NB4 (cell line): ENCODE measurements at places on chromosomes 1 and 21.
A peak's percentile ranks its signal among the peaks of the same experiment; 100 is the strongest.

DNA sequence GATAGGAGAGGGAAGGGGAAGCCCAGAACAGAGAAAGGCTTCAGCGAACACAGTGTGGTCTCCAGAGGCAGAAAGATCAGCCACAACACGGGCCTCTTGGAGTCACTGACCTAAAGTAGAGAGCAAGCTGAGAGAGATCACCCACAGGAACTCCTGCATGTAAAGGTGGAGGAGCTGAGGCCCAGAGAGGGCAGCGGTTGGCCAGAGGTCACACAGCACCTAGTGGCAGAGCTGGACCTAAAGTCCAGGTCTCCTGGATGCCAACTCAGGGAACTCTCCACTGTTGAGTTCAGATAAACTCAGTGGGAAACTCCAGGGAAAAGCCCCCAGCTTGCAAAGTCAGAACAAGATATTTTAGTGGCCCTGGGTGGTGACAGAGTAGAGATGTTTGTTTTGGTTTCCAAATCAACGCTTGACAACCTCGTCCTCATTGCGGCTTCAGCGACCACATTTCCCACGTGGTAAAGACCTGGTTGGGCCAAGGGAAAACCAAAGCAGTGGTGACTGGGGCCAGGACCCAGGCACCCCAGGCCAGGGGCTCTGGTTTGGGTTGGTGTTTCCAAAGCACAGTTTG, 4.6 kb downstream of the IFFO2 start:
- DNase-seq, result peak; percentile 34

DNA sequence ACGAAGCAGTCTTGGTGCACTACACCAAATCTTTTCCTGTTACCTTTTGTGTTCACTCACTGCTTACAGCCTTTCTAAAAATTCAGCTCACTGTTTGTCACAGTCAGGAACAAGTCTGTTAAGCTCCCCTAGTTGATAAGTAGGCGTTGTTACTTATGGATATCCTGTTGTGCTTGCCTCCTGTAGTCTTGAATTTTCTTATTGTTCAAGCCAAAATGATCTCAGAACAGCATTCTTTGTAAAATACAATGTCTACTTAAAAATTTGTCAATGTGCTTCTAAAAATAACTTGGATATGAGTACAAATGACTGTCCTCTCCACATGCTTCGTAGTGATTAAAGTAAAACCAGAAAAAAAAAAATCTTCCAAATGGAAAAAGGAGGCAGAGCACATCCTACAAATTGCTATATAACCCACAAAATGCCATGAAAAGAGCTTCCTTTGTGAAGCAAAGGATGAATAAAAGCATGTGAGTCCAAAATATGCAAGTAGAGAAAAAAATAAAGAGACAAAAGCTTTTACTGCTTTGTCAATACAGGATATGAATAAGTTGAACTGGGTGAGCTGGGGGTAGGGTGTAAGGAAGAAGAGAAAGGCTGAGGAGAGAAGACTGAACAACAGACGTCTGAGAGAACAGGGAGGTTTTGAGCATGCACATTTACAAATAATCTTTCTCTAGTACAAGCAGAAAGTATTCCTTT, 228.9 kb upstream of the ADGRL4 start:
- no peak for DNase-seq

DNA sequence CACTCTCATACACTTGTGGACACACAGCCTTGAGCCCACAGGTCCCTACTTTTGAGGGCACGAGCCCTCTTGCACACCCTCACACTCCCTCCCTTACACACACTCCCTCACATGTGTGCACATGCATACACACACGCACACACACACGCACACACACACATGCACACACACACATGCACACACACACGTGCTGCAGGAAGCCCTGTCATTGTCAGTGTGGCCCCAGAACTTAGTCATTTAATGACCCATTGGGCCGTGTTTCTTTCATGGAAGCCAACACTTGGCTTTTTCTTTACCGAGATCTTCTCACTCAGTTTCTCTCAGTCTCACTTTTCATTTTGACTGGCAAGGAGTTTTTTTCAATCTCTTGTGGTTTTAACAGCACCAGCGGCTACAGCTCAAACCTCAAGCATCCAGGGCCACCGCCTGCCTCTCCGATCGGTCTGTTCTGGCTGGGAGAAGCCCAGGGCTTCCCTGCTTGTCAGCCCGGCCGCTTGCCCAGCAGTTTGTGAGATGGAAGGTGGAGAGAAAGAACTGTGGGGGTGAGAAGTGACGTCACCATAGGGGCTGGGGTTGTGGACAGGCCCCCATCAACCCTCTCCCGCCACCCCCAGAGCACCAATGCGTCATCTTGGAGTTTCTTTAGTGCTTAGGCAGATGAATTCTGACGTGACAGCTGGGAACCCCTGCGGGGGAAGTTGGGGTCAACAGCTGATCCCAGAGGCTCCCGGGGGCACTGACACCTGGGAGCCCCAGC, 15.8 kb upstream of the TNFRSF8 start:
- DNase-seq, result no peak

DNA sequence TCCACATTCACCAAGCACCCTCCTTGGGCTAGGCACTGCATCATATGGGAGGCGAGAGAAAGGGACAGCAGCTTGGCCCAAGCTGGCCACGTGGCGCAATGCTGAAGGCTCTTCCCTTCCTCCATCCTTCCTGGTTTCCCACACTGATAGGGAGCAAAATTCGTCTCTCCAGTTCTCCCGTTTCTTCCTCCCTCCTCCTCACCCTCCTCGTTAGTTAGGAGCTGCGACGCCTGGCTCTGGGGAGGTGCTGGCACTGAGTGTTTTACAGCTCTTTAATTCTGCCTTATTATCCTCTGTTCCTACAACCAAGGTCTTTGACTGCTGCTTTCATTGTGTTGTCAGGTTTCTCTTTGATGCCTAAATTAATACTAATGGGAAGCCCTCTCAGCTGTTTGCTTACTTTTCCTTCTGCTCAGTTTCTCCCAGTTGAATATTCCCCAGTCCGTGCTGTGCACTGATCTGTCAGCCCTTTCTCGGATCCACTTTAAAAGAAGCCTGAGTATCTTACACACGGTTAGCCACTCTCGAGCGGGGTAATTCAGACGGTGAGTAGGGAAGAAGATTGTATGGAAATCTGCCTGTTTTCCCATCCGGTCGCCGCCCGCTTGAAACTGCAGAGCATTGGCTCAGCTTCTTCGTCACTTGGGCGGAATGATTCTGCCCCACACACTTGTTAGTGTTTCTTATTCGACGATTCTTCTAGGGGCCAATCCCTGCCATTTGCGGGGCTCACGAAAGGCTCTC, 56.2 kb upstream of the SMYD2 start:
- DNase-seq, result no peak

GRCh38 chr1:29317063-29317915, 81.0 kb downstream of the PTPRU start:
- no peak for DNase-seq

DNA sequence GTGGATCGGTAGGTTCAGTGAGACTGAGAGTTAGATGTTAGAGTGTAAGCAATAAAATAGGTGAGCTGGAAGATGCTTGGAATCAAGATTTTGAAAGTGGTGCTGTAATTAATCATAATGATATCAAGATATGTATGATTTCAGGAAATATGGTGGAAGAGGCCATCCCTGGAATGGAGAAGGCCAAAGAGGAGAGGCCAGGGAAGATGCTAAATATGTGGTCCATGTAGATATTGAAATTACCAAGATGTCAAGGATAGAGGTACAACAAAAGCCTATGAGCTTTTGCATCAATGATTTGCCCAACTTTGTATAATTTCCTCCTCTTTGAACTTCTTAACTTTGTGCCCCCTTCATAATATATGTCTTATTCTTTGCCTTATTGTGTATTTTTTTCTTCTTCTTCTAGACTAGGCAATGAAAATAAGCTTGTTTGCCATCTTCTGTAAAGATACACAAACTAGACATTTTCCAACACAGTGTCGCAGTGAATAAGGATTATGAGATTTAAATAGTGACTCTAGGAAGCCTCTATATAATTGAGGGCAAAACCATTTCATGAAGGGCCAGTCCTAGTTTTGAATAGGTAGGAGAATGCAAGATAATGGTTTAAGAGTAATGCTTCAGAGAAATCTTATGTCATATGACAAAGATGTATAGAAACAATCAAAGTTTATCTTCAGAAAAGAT, 8.9 kb downstream of the PTGS2 start:
- DNase-seq, result no peak

- peak; percentile 74 for DNase-seq
Measured at GRCh38 chr1:202599669-202600431, 110.4 kb downstream of the SYT2 start.

DNA sequence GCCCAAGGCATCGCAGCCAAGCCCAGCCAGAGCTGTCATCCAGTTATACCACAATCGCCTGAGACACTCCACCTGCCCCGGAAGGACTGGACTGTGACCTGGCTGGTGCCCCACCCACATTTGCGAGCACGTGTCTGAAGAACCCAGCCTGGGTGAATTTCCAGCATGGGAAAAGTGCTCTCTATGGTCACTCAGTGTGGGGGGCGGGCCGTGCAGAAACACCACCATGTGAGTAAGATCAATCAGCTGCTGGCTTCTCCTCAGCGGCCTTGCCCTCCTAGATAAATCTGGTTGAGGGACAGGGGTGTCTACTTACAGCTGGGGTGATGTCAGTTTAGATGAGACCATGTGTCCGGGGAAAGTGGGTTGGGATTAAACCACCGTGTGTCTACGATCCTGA, 44.8 kb downstream of the URB1 start:
- DNase-seq, result no peak

DNA sequence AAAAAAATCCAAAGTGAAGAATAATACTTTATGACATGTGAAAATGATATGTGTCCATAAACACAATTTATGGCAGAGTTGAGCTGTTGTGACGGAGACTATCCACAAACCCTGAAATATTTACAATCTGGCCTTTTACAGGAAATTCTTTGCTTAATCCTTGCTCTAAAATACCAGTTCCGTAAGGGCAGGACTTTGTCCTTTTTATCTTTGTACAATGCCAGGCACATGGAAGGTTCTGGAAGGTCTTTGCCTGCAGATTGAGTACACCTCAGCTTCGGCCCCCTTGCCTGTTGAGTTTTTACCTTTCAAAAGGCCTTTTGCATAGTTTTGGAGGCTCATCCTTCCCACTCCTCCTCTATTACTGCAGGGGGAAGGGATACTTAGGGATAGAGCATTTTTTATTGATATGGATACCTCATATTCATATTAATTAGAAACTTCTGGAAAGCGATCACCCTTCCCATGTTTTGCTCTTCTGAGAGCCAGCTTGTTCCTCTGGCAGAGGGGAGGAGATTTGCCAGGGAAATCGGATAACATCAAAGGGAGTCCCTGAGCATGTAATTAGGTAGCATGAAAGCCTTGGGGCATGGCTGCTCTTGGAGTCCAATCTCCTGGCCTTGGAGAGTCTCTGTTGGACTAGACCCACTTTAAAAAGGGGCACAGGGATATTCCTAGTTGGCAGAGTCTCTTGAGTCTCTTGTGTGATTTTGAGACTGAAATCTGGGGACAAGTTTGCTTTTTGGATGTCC, 217.1 kb downstream of the KCNJ6 start:
- no peak for DNase-seq

GRCh38 chr1:12171206-12172041, 4.6 kb downstream of the TNFRSF1B start:
- no peak for DNase-seq

DNA sequence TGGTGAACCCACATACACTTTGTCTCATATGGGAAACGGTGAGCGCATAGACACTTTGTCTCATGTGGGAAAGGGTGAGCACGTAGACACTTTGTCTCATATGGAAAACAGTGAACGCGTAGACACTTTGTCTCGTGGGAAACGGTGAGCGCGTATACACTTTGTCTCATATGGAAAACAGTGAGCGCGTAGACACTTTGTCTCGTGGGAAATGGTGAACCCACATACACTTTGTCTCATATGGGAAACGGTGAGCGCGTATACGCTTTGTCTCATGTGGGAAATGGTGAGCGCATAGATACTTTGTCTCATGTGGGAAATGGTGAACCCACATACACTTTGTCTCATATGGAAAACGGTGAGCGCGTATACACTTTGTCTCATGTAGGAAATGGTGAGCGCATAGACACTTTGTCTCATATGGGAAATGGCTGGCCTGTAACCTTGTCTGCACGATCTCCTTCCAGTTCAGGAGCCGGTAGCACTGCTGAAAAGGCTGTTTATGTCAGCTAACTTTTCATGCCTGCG, 50.7 kb upstream of the TRAPPC10 start:
- no peak for DNase-seq

DNA sequence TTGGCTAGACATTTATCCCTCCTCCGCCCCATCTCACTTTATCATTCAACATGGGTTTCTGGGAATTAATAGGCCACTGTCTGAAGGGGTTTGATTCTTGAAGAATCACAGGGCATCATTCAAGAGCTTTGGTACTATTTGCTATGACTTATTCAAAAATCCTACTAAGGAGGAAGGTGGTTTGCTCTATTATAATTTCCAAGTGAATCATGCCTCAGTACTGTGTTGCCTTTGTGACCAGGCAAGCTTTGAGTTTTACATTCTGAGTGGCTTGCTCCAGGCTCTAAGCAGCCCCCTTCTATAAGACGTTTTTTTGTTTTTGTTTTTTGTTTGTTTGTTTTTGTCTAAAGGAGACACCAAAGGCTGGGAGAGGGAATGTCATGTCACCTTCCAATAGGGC, 2.6 kb downstream of the C1orf21 start:
- no peak for DNase-seq

GRCh38 chr1:226406401-226406881, 1.5 kb downstream of the PARP1 start:
- DNase-seq, result peak; percentile 71

GRCh38 chr1:70910013-70910412, 137.6 kb downstream of the PTGER3 start:
- DNase-seq, result no peak

DNA sequence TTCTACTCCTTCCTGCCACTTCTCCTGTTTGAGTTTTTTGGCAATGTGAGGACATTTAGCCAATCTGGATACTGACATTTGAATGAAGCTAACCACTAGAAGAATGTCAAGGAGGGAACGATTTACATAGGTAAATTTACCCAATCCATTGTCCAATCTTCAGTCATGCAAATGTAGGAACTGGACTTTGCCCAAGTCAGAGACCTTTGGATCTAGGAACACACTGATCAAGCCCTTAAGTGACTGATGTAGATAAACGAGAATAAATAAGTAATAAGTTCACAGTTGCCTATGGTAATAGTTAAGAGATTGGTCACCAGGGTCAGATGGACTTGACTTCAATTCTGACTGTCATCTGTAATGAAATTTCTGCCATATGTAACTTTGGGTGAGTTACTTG, 177.6 kb downstream of the FGGY start:
- DNase-seq, result no peak

DNA sequence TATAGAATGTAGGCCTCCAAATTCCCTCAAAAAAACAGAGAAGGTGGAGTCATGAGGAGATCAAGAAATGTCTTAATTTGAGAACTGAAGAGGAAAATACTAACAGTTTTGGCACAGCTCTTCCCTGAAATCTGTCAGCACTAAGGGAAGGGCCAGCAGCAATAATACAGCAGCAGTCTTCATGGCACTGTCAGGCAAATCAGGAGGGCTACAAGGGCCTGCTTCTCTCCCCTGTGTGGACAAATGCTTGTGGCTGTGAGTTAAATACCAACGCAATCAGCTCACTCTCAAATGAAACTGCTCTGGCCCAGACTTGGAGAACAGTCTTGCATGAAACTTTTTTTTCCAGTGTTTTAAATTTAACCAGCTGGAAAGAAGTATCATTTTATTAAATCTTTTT, 20.5 kb upstream of the CNN3 start:
- no peak for DNase-seq
